Stimulated activated naive CD8-positive, alpha-beta T cell treated with anti-CD3 and anti-CD28 coated beads, Interleukin-15, amount 100 ng/mL, for 72 hours (primary cell): ENCODE measurements at places on chromosomes 3 and 15.
A peak's percentile ranks its signal among the peaks of the same experiment; 100 is the strongest.

DNA sequence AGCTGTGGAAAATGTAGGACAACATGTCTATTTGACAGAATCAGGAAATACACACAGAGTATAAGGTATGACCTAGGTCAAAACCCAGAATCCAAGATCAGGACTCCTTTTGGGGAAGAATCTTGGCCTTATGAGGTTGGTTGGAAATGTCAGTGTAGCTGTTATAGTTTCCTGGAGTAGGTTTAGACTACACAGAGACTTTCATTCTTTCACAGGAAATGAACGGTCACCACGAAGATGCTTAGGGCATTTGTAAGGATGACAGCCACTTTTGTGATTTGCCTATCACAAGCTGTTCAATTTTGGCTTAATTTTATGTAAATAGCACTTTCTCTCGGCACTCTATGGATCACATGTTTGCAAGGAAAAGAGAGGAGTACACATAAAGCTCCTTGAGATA lies 18.6 kb upstream of the ZBTB20 start:
- DNase-seq = no peak

GRCh38 chr3:57911593-57911992 lies 96.6 kb upstream of the FLNB start:
- no peak for DNase-seq

DNA sequence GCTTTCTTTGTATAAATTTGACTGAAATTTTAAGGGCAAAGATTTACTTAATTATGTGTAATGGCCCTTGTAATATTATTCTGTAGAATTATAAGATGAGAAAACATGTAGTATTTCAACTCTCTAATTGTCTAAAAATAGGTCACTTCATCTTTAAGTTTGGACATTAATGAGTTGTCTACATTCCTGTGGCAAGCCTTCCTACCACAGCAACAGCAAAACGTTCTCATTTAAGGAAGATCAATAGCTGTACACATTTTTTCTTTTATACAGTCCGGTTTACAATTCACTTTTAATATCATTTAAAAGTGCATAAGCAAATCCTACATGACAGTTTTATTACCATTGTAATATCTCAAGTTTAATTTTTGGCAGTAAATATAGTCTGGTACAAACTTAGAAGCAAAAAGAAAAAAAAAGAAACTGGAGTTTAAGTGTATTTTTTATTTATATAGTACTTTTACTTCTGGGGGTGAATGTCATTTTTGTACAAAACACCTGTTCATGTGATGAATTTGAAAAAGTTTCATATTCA lies 501.8 kb downstream of the ZPLD1 start:
- no peak for DNase-seq

GRCh38 chr3:7977245-7978086 lies 524.2 kb upstream of the LMCD1 start:
- no peak for DNase-seq

DNA sequence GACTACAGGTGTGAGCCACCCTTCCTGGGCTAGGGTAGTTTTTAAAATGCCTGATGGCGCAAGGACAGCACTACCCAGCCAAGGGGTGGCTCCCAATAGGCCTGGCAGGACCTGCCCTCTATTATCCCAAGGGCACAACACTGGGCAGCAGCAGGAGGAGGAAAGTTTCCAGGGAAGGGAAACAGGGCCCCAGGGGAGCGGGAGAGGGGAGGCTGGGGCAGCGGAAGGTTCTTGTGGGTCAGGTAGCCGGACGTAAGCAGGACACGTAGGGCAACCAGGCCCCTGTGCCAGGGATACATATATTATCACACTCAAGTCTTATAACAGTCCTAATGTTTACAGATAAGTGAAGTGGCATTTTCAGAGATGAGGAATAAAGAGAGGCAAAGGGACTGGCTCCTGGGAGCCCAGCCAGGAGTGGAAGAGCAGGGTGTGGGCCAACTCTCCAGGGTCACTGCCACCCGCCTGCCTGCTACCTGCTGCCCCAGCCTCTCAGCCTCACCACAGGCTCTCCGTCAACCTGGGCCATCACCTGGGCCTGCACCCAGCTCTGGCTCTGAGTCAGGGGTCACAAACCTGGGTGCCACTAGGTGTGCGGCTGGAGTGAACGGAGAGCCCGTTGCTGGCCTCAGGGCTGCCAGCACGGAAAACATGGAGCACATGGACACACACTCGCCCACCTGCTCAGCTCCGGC lies 73.2 kb upstream of the SNRPA1 start:
- DNase-seq = no peak

GRCh38 chr3:190862209-190863118 lies at the start of gene GMNC:
Gene GMNC, minus strand, starts transcription at chr3:190862694. Its CDS starts 79 bp downstream, at chr3:190862615.
- peak; percentile 36 for DNase-seq

GRCh38 chr15:25733856-25734679 lies 129.1 kb downstream of the ATP10A start:
- no peak for DNase-seq

DNA sequence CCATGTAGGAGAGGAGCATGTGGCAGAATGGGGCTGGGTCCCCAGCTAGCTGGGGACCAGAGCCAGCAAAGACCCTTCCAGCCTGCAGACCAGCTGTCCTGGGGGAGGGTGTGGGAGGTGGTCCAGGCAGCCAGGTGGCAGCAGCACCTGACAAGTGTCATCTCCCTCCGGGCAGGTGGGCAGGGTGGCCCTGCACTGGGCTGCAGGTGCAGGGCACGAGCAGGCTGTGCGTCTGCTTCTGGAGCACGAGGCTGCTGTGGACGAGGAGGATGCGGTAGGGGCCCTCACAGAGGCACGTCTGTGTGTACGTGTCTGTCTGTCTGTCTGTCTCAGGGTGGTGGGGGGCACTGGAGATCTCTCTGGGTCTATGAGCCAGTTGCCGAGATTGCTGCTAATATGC lies 5.5 kb downstream of the ANKDD1A start:
- no peak for DNase-seq

DNA sequence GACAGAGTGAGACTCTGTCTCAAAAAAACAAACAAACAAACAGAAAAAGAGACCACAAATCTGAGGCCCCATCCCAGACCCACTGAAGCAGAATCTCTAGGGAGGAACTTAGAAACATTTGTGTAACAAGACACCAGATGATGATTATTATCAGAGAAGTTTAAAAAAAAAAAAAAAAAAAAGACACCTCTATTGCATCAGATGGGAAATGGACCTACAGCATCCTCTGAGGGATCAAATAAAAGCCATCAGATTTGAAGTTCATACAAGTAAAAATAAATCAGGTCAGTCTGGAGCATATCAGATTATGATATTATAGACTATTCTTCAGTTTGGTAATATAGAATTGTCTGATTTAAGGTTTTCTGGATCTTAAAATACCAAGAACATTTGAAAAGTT lies 21.9 kb upstream of the LIPC start:
- no peak for DNase-seq

DNA sequence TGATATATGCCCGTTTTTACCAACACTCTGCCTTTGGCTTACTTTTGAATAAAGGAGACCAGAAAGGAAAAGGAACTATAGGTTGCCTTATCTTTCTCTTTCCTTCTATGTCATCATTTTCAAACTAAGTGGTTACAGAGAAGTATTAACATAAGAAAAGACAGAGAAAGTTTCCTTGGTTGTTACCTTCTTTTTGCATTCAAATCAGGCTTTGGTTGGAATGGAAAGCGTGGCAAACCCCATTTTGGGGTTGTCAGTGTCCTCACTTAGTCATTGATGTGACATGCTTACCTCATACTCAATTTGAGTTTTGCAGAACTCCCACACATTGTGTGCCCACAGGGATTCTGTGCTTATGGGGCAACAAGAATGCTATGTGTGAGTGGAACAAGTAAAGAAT lies 3.7 kb upstream of the THRB start:
- peak; percentile 43 for DNase-seq

DNA sequence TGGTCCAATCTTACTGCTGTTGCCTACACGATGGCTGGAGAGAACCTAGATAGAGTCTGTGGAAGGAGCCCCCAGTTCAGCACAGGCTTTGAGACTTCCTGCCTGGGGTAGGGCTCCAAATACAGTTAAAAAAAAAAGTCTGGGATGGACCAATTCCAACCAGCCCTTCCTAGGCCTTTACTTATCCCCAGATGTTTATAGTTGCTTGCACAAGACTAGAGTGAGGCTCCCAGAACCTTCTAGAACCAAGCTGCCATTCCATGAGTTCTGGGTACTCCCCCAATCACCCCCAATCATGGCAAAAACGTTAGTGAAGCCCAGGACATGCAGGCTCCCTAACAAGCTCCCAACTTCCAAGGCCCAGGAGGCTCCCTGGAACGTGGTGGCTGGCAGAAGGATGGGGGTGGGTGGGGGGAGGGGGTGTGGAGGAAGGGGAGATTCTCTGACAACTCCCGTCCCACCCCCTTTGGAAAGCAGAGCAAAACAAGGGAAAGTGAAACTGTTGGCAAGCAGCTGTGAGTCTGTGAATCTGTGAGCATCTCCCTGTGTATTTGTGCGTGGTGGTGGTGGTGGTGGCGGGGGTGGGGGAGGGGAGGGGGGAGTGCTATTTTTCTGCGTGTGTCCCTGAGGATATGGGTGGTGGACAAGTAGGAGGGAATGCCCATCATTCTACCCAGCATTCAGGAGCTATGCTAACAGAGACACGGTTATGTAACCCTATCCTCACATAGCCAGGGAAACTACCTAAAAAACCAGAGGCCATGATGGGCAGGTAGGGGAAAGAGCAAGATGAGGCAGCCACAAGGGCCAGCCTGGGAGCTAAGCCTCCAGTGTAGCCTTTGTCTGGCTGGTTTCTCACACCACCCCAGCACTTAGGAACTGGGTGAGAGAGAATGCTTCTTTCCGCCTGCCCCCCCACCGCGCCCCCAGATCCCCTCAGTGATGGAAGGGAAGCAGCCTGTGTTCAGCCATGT lies 2.0 kb downstream of the MST1R start:
- no peak for DNase-seq

GRCh38 chr15:35691891-35692867 lies 146.2 kb upstream of the DPH6 start:
- no peak for DNase-seq

DNA sequence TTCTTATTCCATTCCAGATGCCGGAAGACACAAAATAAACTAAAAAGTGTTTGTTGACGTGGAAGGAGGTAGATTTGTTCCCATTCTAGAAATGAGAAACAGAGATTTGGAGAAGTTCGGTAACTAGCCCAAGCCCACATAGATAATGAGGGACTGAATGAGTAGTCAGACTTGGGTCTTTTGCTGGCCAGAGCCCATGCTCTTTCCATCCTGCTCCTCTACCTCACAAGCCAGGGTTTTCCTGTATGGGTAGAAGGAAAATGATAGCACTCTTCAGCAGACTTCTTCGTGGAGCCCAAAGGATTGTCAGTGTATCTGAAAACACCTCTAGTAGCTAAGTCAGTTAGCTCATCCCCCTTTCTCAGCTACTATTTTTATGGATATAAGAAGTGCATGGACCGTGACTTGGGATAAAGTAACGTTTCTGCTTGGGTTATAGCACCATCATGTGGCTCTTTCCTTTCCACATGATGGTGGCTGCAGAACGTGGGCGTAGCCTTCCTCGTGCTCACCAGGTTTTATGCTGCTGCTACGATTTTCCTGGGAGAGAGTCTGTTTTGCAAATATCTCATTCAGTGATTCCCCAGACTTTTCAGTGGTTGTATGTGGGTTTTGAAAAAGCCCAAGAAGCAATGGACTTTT lies 84.6 kb downstream of the DGKG start:
- no peak for DNase-seq

GRCh38 chr15:69853544-69853951 lies 244.2 kb downstream of the TLE3 start:
- DNase-seq = no peak

DNA sequence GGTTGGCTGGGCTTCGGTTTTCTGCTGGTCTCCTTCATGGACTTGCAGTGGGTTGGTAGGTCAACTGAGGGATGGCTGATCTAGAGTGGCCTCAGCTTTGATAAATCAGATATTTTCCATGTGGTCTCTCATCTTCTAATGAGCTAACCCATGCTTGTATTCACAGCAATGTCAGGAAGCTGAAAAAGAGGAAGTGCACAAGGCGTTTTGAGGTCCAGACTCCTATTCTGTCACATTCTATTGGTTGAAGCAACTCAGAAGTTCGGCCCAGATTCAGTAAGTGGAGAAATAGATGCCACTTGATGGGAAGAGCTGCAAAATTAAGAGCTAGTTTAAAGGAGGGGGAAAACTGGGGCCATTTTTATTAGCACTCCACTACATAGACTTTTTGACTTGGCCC lies 361.2 kb downstream of the DIPK2A start:
- no peak for DNase-seq

DNA sequence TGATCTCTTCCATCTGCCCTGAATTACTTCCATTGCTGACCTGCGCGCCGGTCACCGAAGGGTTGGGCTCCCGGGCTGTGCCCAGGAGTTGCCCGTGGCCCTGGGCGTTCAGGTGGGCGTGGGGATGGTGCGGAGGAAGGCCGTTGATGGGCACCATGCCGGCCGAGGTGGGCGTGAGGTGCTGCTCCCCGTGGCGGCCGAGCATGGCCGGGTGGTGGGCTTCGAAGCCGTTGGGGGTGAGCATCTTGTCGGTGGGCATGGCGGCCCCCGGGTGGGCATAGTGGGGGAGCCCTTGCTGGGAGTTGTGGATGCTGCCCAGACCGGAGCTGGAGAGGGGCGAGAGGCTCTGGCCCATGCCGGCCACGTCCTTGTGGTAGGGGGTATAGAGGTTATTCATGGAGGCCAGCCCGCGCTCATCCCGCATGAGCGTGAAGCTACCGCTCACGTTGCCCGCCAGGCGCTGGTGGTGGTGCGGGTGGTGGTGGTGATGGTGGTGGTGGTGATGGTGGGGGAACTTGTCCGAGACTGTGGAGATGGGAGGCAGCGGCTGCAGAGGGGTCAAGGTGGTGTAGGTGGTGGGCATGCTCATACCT lies 1.0 kb downstream of the ONECUT1 start:
- DNase-seq = no peak

GRCh38 chr3:49454898-49455681 lies 15.0 kb upstream of the DAG1 start:
- no peak for DNase-seq

GRCh38 chr3:126056681-126057500 lies 27.0 kb downstream of the SLC41A3 start:
- no peak for DNase-seq

GRCh38 chr3:58392181-58392580 lies 41.5 kb downstream of the PDHB start:
- no peak for DNase-seq

- DNase-seq = no peak
Observed at GRCh38 chr3:120203016-120203415, 82.0 kb downstream of the GPR156 start.

- no peak for DNase-seq
Observed at GRCh38 chr15:100786901-100787566, 92.6 kb upstream of the ALDH1A3 start.

- no peak for DNase-seq
Observed at GRCh38 chr15:55403531-55403930, 4.6 kb downstream of the CCPG1 start.

DNA sequence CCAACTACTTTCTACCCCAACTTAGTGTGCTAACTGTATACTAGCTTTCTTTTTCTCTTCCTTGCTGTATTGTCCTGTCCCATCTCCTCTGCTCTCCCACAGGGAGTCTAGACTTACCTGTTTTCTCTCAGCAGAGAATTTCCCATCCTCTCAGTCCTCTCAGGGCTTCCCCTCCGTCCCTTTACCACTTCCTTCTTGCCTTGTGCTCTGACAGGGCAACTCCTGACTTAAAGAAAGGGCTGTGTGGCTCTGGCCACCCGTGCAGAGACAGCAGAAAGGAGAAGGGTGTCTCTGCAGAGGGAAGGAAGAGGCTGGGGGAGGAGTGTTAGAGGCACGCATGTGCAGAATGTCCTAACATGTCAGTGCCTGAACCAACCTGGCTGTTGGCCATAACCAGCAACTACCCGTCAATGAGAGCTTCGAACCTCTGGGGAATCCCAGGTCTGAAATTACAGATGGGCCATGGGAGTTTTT lies at the start of gene GCSAM:
Gene GCSAM, minus strand, starts transcription at position 274 of the 474 bp plus-strand sequence. Its CDS starts 128 bp downstream, at position 146.
- DNase-seq = peak; percentile 83
